ENCODE measurements at places on chromosomes 3 and 15.
A peak's percentile ranks its signal among the peaks of the same experiment; 100 is the strongest.

- DNase-seq: peak; percentile 50
Measured at GRCh38 chr3:196423044-196423781, 9.0 kb downstream of the UBXN7 start.

DNA sequence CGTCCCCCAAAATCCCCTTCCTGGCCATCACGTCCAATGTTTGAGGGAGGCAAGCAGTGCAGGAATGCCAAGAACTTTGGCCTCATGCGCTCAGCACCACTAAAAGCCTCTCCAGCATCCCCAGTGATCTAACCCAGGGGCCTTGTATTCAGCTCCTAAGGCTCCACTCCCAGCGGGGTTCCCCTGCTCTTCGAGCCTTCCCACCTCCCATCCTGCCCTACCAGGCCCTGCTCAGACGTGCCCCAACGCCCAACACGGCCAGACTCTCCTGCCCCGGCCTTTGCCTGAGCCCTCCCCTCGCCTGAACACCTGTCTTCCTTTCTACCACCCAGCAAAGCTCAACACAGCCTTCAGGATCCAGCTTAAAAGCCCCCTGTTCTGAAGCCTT, 30.5 kb downstream of the PLXND1 start:
- DNase-seq: peak; percentile 51

DNA sequence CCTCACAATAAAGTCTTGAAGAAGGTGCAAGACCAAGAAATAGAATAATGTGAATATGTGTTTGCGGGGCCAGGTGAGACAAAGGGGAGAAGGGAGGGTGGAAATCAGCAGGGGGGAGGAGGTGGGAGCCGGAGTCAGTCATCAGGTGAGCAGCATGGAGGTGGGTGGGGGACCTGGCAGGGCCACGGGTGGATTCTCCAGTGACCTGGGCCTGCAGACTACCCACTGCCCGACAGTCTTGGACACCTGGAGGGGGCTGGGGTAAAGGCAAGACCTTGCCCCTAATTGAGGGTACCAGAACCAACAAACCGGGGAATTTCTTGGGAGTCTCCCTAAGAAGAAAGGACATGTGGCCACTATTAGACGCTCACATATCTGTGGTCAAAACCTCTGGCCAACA, 95.8 kb downstream of the CHSY1 start:
- no peak for DNase-seq

- peak; percentile 28 for DNase-seq
Measured at GRCh38 chr15:29596266-29596665, 226.0 kb downstream of the TJP1 start.

DNA sequence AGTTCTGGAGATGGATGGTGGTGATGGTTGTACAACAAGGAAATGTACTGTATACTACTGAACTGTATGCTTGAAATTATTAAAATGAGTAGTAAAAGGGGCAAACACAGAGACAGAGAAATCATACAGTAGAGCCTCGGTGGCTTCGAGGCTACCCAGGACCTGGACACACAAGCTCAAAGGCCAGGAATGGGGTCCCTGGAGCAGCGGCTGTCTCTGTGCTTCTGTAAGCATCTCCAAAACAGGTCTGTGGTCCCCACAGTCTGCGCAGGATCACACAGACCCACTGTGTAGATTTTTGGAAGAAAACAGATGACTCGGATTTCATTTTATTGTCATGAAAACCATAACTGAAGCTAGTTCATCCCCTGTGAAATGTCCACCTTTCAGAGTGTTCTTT, 39.7 kb downstream of the PGPEP1L start:
- no peak for DNase-seq

- DNase-seq: no peak
Measured at GRCh38 chr3:181728470-181729340, 17.0 kb downstream of the SOX2 start.

DNA sequence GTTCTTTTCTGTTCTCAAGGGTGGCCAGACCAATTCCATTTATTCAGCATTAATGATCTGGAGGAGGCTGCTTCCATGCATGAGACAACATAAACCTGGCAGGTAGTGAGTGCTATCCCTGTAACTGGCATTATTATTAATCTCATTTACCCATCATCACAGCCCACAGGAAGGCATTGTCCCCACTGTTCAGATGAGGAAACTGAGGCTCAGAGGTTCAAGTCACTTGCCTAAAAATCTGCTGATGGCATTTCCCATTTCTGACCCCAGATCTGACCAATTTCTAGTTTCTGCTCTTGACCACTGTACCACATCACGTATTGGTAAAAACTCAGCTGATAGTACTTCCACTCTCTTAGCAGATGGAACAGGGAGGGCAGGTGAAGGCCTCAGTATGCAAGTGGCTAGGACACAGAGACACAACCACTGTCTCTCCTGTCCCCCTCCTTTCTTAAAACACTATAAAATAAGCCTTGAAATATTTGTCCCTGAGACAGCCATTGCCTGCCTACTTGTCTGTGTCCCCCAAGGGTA, 36.1 kb downstream of the TRANK1 start:
- DNase-seq: no peak

- no peak for DNase-seq
Measured at GRCh38 chr3:195094191-195094921, 176.6 kb downstream of the XXYLT1 start.

GRCh38 chr3:71492974-71493771, 90.4 kb downstream of the FOXP1 start:
- no peak for DNase-seq

DNA sequence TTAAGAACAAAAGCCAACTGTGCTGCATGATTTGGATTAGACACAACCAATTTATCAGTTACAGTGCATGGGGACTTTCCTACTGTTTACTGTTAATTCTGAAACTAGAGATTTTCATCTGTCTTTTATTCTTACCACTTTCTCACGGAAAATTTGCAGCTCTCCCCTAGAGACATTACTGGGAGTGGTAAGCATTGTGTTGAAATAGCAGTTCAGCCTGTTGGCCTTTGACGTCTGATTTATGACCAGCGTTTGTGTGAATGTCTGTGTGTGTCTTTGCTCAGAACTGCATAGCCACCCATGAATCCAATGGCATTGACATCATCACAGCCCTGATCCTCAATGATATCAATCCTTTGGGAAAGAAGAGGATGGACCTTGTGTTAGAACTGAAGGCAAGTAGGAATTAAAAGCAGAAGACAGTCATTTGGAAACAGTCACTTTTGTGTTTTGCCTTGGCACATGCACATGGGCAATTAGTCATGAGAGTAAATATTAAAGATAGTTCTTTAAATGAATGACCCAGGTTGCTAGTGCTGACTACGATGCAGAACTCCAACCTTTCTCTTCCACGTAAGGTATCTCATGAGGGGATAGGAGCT, 202.2 kb upstream of the BHLHE40 start:
- DNase-seq: no peak

GRCh38 chr3:19232566-19232965, 84.3 kb downstream of the KCNH8 start:
- DNase-seq: no peak

DNA sequence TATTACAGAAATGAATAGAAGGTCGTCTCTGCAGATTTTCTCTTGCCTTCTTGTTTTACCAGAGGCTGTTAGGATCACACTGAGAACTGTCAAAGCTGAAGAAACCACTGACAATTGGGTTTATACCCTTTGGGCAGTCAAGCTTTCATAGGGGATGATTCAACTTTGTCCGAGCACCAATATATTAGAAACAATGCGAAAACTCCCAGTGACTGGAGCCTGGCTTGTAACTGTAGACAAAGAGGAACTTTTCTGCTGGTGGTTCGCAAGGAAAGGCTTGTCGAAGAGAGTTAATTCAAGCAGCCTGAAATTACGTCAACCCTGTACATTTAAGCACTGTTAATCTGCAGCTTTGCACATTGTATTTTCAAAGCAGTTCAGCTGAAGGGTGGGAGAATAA, 193.2 kb upstream of the ZNF385D start:
- no peak for DNase-seq

DNA sequence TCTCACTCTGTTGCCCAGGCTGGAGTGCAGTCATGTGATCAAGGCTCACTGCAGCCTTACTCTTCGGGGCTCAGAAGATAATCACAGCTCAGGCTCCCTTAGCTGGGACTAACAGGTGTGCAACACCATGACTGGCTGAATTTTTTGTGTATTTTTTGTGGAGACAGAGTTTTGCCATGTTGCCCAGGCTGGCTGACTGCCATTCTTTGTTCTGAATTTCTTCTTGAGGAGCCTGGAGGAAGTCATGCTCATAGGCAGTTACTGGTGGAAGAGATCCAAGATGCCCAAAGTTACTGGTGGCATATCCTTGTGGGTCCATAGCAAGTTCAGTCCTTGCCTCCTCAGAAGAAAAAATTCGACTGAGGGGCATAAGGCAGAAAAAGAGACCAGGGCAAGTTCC, 16.6 kb upstream of the UBP1 start:
- DNase-seq: no peak

DNA sequence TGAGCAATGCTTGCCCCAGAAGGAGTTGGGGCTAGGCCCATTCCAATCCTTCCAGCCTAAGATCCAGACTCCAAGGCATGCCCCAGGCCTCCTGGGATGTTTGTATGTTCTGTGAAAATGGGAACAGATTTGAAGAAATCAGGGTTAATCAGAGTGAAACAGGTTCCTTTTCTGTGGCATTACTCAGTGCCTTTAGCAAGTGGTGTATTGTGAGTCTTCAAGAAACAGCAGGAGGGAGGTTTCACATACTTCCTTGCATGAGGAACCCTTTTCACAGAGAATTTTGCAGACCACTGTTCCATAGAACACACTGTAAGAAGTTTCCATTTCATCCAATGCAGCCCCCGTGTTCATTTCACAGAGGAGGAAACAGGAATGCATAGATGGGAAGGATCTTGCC, 8.4 kb upstream of the CDC25A start:
- DNase-seq: no peak

DNA sequence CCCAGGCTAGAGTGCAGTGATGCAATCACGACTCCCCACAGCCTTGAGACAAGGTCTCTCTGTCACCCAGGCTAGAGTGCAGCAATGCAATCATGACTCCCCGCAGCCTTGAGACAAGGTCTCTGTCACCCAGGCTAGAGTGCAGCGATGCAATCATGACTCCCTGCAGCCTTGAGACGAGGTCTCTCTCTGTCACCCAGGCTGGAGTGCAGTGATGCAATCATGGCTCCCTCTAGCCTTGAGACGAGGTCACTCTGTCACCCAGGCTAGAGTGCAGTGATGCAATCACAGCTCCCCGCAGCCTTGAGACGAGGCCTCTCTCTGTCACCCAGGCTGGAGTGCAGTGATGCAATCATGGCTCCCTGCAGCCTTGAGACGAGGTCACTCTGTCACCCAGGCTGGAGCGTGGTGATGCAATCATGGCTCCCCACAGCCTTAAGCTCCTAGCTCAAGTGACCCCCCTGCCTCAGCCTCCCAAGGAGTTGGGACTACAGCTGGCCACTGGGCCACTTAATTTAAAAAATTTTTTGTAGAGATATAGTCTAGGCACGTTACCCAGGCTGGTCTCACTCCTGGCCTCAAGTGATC, 26.1 kb downstream of the TFRC start:
- DNase-seq: no peak

- peak; percentile 30 for DNase-seq
Measured at GRCh38 chr15:24823473-24823872, 131.3 kb upstream of the SNRPN start.

GRCh38 chr3:42443292-42443691, 32.9 kb upstream of the LYZL4 start:
- no peak for DNase-seq

GRCh38 chr3:62601238-62602070, 228.1 kb upstream of the FEZF2 start:
- DNase-seq: peak; percentile 68

GRCh38 chr3:187996609-187997008, 157.3 kb upstream of the LPP start:
- DNase-seq: no peak

- DNase-seq: no peak
Measured at GRCh38 chr3:153356908-153357307, 194.9 kb downstream of the RAP2B start.

GRCh38 chr3:73745526-73746191, 120.9 kb upstream of the PDZRN3 start:
- no peak for DNase-seq

DNA sequence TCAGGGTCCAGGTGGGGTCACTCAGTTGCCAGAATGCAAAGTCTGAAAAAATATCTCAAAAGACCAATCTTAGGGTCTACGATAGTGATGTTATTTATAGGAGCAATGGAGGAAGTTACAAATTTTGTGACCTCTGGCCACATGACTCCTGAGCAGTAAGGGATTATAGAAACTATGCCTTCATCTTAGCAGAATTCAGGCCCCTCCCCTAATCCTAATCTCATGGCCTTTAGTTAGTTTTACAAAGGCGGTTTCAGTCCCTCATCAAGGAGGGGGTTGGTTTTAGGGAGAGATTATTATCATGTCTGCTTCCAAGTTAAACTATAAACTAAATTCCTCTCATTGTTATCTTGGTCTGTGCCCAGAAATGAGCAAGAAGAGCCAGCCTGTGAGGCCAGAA, 5.9 kb upstream of the DCP1A start:
- no peak for DNase-seq

Measured in DMS53 (cell line).